Stimulated activated CD4-positive, alpha-beta T cell treated with anti-CD3 and anti-CD28 coated beads, TNF-alpha, amount 100 ng/mL, for 1 hour (primary cell): ENCODE measurements at places on chromosomes 16 and 17.

DNA sequence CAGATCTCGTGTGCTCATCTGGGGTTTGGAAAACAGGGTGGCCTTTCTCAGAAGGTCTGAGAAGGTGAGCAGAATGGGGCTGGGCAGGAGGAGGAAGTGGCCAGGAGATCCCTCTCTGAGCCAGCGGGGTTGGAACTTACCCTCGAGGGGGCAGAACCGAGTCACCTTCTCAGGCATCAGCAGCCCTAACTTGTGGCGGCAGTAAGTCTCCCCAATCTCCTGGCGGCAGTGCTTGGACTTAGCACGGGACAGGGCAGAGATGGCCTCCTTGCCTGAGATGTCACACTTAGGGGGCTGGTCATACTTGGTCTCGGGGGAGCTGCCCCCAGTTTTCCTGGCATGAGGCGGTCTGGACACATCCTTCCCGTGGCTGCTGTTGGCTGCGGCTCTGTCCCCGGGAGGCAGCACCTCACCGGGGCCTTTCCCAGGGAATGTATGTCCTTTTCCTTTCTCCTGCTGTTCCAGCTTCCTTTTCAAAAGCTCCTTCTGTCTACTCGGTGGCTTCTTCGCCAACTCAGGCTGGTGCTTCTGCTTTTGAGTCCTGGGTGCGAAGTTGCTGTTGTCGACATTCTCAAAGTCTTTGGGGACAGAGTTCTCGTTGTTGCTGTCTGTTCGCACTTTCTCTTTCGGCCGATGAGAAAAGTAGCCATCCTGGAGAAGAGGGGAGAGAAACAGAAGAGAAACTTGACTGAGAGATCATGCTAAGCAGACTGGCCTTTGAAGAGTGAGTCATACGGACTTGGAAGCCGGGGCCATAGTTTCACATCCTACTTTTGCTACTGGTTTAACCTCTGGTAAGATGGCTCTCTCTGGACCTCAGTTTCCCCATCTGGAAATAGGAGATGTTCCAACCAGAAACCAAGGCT, 211.7 kb downstream of the XYLT1 start:
- DNase-seq = no peak

DNA sequence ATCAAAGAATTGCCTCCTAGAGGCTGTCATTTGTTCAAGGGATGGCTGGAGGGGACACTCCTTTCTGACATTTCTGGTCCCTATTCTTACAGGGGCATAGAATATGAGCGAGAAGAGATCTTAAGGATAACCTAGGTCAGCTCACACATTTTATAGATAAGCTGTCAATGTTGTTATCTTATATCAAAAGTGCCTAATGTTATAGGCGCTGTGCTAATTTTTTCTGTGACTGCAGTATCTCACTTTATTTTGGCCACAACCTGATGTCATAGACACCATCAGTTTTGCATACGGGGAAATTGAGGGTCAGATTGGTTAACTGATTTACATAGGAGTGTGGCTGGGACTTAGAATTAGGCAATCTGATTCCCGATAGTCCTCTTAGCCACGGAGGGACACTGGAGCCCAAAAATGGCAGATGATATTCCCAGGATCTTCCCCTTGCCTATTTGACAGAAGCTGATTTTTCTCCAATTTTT, 1.2 kb downstream of the CPD start:
- no peak for DNase-seq

DNA sequence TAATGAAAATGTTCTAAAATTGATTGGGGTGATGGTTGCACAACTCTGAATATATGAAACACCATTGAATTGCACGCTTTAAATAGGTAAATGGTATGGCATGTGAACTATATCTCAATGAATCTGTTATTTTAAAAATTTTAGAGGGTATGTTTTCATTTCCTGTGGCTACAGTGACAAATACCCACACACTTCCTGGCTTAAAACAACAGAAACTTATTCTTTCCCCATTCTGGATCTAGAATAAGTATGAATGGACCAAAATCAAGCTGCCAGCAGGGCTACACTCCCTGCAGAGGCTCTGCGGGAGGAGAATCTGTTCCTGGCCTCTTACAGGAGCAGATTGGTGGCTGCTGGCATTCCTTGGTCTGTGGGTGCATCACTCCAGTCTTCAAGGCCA, 11.3 kb upstream of the PECAM1 start:
- DNase-seq = no peak

- no peak for DNase-seq
Measured at GRCh38 chr17:82127704-82128103, 29.7 kb upstream of the FASN start.

DNA sequence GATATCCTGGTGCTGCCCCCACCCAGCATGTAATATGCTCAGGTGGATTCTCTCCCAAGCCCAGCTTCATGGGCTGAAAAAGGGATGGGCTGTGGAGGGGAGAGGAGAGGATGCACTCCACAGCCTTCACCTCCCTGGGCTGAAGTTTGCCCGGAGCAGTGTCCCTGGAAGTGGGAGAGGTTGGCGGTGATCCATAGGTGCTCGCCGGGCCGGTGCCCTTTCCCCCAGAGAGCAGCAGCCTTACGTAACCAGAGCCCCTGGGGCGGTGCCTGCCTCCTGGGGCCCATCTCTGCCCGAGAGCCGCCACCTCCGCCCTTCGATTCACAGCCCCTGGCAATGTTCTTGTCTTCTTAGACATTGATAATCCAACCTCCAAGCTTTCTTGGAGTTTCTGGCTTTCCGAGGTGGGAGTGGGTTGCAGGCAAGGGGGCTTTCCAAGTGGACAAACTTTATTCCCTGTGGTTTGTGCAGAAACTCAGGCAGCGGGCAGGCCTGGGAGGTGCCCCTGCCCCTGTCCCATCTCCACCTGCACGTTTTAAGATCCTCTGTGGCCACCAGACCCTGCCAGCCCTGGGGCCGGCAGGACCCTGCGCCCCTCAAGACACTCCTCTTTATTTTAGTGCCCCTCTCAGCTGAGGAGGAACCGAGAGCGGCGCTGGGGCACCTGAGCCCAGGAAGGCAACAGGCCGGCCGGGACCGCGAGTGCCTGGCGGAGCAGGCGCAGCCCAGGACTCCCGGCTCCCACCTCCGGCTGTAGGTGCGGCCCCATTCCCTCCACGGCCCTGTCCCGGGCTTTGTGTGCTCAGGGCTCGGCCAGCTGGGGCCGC, 3.1 kb upstream of the WDR90 start:
- no peak for DNase-seq

- no peak for DNase-seq
Measured at GRCh38 chr17:77501101-77501566, 360.4 kb downstream of the SEC14L1 start.

DNA sequence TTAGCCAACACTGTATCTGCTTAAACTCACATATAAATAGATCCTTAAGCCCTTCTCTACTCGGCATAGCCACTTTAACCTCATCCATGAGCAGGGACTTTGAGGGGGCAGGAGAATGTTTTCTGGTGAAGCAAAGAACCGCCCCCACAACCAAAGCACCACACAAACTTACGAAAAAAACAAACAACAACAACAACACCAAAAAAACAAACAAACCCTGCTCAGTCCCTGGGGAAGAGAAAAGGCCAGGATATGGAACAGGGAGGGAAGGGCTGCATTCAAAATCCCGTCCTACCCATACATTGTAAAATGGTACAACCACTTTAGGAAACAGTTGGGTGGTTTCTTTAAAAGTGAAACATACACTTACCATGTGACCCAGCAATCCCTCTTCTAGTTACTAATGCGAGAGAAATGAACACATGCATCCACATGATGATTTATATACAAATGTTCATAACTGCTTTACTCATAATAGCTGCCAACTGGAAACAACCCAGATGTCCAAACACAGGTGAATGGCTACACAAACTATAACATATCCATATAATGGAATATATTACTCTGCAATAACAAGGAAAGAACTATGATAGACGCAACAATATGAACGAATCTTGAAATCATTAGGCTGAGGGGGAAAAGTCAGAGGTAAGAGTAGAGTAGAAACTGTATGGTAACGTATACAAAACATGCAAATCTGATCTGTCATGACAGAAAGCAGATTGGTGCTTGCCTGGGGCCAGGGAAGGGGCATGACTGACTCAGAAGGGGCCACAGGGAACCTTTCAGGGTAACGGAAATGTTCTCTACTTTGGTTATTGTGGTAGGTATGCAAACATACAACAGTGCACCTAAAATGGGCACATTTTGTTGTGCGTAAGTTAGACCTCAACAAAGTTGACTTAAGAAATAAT, 37.7 kb upstream of the TOB1 start:
- no peak for DNase-seq

DNA sequence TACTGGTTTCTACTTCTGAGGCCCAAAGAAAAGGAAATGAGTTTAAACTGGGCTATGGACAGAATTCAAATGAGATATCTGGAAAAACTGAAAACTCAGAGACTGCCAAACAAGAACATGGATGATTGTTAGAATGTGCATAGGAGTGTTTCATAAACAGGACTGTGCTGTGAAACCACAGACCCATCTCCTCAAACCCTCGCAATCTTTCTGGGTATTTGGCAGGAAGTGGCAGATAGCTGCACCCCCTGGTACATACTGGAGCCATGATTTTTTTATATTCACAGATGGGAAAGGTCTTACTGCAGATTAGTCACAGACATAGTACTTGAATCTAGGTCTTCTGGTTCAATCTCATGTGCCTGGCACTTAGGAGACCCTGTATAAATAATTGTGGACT, 145.0 kb downstream of the CCDC182 start:
- DNase-seq = no peak

GRCh38 chr16:2898831-2899563, 12.7 kb upstream of the FLYWCH1 start:
- no peak for DNase-seq

DNA sequence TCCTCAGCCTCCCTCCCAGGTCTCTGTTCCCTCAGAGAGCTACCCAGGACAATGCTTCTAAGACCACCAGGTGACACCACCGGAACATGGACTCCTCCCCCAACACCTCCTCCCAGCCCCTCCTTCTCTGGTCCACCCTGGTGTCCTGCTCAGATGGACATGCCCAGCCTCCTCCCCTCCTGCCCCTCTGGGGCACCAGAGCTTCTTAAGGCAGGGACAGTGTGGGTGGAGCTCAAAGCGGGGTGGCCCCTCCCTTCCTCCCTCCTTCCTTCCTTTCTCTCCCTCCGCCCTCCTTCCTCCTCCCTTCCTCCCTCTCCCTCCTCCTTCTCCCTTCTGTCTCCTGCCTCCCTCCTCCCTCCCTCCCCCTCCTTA, 22.7 kb downstream of the TRPV3 start:
- DNase-seq = no peak

GRCh38 chr17:79168486-79169055, 93.9 kb downstream of the ENGASE start:
- no peak for DNase-seq

GRCh38 chr16:85678821-85679220, 9.9 kb downstream of the GINS2 start:
- no peak for DNase-seq

- no peak for DNase-seq
Measured at GRCh38 chr17:82407255-82407654, 10.9 kb upstream of the HEXD start.

GRCh38 chr17:63589646-63590045, 11.0 kb upstream of the TACO1 start:
- no peak for DNase-seq

GRCh38 chr16:9919460-9919859, 262.8 kb downstream of the GRIN2A start:
- no peak for DNase-seq

DNA sequence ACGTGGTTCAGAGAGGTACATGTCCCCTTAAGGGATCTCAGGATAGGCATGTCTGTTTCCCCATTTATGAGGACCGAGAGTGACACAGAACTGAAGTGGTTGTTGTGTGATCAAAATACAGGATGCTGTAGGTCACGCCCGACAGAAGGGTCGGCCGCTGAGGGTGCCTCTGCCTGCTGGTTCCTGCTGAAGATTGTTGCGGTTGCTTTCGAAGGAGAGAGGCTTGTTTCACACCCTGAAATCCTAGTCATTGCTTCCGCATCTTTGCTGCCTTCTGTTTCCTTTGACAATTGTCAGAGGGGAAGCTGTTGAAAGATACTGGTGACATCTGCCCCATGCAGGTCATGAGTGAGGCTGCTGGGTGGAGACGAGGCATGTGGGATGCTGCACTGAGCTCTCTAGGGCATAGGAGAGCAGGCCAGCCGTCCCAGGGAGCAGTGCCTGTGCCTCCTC, 3.8 kb upstream of the NAT9 start:
- DNase-seq = peak; percentile 31

- DNase-seq = no peak
Measured at GRCh38 chr16:30087181-30087898, 4.4 kb downstream of the TBX6 start.

- DNase-seq = no peak
Measured at GRCh38 chr17:78042542-78042941, 84.0 kb downstream of the TNRC6C start.

- DNase-seq = no peak
Measured at GRCh38 chr16:68086860-68087268, 1.7 kb downstream of the NFATC3 start.

DNA sequence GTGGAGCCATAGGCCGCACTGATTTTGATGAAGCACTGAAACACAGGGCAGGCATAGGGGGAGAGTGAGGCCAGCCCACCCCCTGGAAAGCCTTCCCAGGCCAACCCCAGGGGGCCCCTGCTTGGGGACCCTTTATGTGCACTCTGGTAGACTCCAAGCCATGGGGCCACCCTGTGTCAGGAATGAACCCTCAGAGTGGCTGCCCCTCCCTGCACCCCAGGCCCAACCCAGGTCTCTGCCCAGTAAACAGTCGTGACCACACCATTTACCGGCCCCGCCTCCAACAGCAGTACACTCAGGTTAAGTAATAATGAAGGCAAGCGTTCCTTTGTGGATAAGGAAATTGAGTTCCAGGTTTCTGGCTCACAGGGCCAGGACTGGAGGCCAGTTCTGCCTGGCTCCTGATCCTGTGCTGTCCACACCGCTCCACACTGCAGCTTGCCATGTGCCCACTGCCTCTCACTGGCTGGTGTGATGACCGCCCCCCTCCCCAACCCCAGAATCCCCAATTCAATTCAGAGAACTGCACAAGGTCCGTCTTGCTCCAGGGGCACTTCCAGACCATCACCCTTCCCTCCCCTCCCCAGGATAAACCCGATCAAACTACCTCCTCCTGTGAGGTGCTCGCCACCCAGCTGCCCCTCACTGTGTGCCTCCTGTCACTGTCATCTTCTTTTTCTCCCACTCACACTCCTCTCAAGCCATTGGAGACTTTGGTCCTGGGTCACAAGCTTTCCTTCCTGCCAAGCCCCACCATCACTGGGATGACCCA, 13.6 kb downstream of the PIMREG start:
- DNase-seq = no peak

DNA sequence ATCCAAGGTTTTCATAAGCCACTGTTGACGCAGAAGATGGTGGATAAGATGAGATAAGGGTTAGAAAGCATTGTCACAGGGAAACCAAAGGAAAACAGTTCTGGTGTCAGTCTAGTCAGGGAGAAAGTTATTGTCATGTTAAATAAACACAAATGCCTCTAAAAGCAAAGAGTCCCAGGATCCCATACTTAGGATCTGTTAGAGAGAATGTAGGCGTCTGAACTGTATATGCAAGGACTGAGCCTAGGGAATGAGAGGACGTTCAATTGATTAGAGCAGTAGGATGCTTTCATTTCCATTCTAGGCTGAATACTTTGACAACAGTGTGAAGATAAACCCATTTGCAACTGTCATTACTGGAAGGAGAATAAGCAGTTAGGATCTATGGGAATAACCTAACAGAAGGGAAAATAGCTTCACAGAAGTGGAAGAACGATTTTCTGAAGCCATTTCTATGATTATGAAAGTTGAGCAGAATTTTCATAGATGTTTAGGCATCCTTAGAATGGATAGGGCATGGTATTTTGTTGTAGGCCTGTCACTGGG, 1149.1 kb upstream of the CDH8 start:
- no peak for DNase-seq

GRCh38 chr16:87457709-87458423, 35.0 kb downstream of the ZCCHC14 start:
- DNase-seq = no peak

- DNase-seq = no peak
Measured at GRCh38 chr16:4318451-4318910, 2.6 kb downstream of the GLIS2 start.
